Trophoblast cell (in vitro differentiated cells and primary cell): ENCODE measurements at places on chromosomes 11 and 22.

DNA sequence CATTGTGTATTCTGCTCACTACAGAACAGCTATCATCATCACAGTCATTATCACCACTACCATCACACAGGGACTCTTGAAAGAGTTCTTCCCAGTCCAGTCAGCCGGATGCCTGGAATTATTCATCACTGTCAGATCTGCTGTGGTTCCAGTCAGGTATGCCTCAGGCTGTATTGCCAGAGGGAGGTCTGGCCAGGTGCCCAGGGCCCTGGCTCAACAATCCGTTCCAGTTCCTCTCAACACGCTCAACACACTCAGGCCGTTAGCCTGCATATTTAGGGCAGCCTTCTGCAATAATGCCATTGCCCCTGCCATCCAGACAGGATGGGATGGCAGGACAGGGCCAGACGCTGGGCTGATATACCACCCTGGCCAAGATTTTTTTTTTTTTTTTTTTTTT, 28.6 kb upstream of the RASL10A start:
- peak; percentile 99 for DNase-seq

- no peak for DNase-seq
These were observed 726.1 kb upstream of the CCDC90B start for GRCh38 chr11:84012171-84012826.

GRCh38 chr11:111845276-111846028, 25.9 kb downstream of the ALG9 start:
- DNase-seq: peak; percentile 86

DNA sequence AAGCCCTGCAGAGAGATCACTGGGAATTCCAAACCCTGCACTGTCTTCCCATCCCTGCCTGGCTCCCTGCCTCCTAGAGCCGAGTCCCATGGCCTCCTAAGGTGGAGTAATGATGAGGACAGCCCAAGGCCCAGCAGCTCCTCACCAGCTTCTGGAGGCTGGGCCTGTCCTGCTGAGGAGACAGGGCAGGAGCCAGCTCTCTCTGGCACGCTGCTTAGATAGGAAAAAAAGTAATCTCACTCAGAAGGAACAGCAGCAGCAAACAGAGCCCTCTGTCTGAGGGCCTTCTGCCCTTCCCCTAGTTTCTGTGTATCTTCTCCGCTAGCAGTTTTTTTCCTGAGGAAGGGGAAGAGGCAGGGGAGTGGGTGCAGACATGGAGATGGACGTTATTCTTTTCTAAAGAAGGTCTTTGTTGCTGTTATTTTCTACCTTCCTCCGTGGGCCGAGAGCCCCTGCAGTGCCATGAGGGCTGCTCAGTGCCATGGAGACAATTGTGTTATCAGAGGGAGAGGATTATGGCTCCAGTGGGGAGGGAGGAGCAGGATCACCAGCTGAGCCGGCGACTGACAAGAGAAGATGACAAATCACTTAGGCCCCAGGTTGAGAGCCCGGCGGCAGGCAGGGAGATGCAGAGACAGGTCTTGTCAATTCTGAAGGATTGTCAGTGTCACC, 315.3 kb downstream of the BUD13 start:
- DNase-seq: no peak

DNA sequence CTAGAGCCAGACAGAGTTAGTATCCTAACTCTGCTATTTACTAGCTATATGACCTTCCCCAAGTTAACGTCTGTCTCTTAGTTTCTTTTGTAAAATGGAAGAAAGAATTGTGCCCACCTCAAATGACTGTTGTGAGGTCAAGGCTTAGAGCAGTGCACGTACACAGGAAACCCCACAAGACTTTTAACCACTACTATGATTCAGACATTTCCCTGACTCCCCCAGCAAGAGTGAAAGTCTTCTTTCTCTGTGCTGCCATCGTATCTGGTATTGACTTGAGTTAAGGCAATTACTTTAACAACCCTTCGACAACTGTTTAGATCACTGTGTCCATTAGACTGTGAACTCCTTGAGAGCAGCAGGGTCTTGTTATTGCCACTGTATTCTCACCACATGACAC, 2.6 kb upstream of the OR52W1 start:
- DNase-seq: no peak
